PC-3 (cell line): ENCODE measurements at places on chromosomes 1 and 21. TPM values are rescaled to one million over a fixed set of nuclear protein-coding genes. Genes with fewer than 3 reads are reported as not detected.

GRCh38 chr1:15885701-15886610 is 38.4 kb downstream of the SPEN start:
- H3K27me3 ChIP-seq = no peaks in the 10 kb centered on the region
- peak overlapping the region; percentile 73 for H3K27ac ChIP-seq
- H3K4me3 ChIP-seq = peak overlapping the region; percentile 55
- no peaks in the 10 kb centered on the region; the same call in 1 of the 2 replicates for H3K36me3 ChIP-seq
- peaks cover 20% of the 10 kb centered on the region for H3K4me1 ChIP-seq
- DNase-seq = peak; percentile 81

DNA sequence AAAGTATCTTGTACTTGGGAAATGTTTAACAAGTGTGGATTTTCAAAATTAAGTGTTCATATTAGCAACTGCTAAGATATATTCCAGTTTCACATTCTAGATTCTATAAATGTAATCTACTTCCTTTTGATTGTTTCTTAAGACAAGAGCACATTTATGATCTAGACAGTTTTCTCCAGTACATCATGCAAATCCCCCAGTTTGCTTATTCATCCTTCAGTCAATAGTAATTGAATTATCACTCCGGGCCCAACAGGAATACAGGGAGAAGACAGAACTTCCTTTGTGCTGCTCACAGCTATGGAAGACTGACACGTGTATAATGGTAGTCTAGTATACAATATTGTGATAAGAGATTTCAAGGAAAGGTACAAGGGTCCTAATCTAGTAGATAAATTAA is 14.5 kb downstream of the PLA2G4A start:
- no peaks in the 10 kb centered on the region for H3K36me3 ChIP-seq
- no peak overlapping the region for H3K27ac ChIP-seq

DNA sequence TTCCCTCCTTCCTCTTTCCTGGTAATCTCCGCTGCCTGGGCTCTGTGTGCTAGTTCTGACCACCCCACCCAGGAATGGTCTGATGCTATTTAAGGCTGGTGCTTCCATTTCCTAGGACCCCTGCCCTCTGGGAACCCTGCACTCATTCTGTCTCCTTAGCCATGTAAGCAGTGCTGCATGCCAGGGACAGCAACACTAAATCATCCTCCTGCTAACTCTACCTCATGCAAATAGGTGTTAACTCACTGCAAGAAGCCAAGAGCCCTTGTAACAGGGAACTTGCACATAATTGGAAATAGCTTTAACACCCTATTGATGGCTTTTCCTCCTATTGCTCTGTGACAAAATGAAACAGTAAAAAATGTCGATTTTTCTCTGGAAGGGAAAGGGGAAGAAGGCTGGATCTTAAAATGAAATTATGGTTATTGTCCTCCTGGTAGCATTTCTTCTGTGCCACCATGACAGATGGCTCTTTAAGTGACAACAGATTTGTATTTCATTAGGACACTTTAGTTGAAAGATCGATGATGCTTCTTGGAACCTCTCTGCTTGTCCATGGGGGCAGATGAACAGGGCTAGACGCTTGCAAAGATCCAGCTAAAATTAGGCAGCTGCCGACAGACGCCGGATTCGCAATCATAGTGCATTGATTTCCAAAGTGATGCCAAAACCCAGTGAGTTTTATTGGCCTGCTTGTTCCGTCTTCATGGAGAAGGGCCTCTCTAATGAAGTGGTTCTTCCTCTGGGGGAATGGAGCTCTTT is 551.7 kb downstream of the MATN1 start:
- peaks cover 23% of the 10 kb centered on the region for H3K27me3 ChIP-seq
- no peak for DNase-seq
- H3K36me3 ChIP-seq = no peaks in the 10 kb centered on the region
- H3K27ac ChIP-seq = no peak overlapping the region
- no peak overlapping the region for H3K4me3 ChIP-seq

DNA sequence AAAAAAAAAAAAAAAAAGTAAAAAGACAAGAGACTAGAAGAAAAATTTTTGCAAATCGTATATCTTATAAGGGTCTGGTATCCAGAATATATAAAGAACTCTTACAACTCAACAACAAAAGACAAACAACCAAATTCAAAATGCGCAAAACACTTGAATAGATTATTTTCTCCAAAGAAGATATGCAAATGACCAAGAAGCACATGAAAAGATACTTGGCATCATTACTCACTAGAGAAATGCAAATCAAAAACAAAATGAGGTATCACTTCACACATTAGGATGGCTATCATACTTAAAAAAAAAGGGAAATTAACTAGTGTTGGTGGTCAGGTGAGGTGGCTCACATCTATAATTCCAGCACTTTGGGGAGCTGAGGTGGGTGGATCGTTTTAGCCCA is 12.0 kb upstream of the SLC2A5 start:
- H3K4me3 ChIP-seq = no peak overlapping the region
- H3K27ac ChIP-seq = peak overlapping the region; percentile 60
- H3K36me3 ChIP-seq = no peaks in the 10 kb centered on the region
- peaks cover 34% of the 10 kb centered on the region for H3K4me1 ChIP-seq

- H3K27me3 ChIP-seq = no peaks in the 10 kb centered on the region
- no peak for DNase-seq
- H3K4me1 ChIP-seq = peaks cover 11% of the 10 kb centered on the region
- H3K4me3 ChIP-seq = no peak overlapping the region
Measured at GRCh38 chr1:243526180-243526579, 270.3 kb downstream of the SDCCAG8 start.

DNA sequence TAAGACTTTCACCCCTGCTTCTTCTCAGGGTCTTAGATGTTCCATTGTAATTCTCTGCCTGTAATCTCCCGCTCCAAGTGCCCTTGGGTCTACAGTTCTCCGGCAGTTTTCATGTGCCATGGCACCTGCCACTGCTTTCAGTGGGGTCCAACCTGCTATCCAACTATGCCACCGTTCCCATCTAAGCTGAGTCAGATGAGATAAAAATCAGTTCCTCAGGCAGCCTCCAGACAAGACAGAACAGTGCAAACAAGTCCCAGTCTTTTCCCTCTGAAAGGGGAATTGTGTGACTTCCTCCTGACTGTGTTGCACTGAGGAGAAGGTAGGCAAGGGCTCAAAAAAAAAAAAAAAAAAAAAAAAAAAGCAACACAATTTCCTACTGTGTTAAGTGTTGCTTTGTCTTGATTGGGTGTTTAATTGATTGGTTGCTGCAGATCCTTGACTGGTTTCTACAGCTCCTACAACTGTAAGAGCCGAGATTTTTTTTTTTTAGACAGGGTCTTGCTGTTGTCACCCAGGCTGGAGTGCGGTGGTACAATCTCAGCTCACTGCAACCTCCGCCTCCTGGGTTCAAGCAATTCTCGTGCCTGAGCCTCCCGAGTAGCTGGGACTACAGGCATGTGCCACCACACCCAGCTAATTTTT is 50.7 kb downstream of the EBNA1BP2 start:
- H3K4me3 ChIP-seq = peak overlapping the region; percentile 82
- H3K4me1 ChIP-seq = peaks cover 15% of the 10 kb centered on the region
- H3K27me3 ChIP-seq = no peaks in the 10 kb centered on the region
- DNase-seq = peak; percentile 69
- H3K36me3 ChIP-seq = no peaks in the 10 kb centered on the region
- H3K27ac ChIP-seq = 0 out of 2 replicates have a peak overlapping the region, but pooled peaks have one; percentile 49

DNA sequence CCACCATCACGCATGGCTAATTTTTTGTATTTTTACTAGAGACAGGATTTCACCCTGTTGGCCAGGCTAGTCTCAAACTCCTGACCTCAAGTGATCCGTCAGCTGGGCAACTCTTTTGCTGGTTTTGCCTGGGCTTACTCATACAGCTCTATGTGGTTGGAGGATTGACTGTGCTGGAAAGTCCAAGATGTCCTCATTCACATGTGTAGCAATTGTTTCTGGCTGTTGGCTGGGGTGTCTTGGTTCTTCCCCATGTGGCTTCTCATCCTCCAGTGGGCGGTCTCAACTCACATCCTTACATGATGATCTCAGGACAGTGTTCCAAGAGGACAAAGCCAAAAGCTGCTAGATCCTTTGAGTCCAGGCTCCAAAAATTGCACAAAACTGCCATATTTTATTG is 53.3 kb downstream of the TEX35 start:
- H3K36me3 ChIP-seq = no peaks in the 10 kb centered on the region
- DNase-seq = no peak
- no peaks in the 10 kb centered on the region for H3K27me3 ChIP-seq

DNA sequence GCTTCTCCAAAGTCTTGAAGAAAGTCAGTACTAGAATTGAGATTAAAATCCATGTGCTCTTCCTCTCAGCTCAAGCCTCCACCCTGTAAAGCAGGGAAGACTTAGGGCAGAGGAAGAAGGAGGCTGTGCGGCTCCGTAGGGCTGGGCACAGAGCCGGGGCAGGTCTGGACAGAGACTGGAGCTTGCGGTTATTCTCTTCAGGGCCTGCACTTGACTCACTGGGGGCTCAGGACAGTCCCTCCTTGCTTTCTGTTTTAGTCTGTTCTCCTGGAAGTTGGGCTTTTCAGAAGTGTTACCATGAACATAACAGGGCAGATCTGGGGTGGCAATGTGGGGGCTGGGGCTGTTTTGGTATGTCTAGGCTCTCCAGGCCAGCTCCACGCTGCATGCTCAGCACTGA is 21.6 kb upstream of the TRABD2B start:
- peaks cover 21% of the 10 kb centered on the region for H3K27me3 ChIP-seq
- H3K4me1 ChIP-seq = no peaks in the 10 kb centered on the region
- no peak overlapping the region for H3K27ac ChIP-seq
- no peaks in the 10 kb centered on the region for H3K36me3 ChIP-seq

GRCh38 chr1:160398823-160399222 is 1.5 kb upstream of the VANGL2 start:
- no peak overlapping the region for H3K27ac ChIP-seq
- no peaks in the 10 kb centered on the region for H3K36me3 ChIP-seq
- H3K4me3 ChIP-seq = no peak overlapping the region
- H3K27me3 ChIP-seq = peaks cover 58% of the 10 kb centered on the region

DNA sequence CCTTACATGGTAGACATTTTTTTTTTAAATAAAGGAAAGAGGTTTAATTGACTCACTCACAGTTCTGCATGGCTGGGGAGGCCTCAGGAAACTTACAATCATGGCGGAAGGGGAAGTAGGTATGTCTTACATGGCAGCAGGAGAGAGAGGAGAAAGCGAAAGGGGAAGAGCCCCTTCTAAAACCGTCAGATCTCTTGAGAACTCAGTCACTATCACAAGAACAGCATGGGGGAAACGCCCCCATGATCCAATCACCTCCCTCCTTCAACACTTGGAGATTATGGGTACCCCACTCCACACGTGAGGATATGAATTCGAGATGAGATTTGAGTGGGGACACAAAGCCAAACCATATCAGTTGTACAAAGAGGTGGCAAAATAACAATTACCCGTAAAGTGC is 301.7 kb downstream of the GRIK1 start:
- H3K27ac ChIP-seq = no peak overlapping the region
- no peaks in the 10 kb centered on the region for H3K36me3 ChIP-seq
- no peak for DNase-seq
- peaks cover 34% of the 10 kb centered on the region for H3K27me3 ChIP-seq
- H3K4me3 ChIP-seq = no peak overlapping the region

- no peak overlapping the region for H3K4me3 ChIP-seq
- H3K27ac ChIP-seq = no peak overlapping the region
- H3K27me3 ChIP-seq = no peaks in the 10 kb centered on the region
- DNase-seq = no peak
Measured at GRCh38 chr1:183403498-183403897, 14.7 kb downstream of the NMNAT2 start.

GRCh38 chr1:21233490-21233889 is 56.8 kb downstream of the ECE1 start:
- no peaks in the 10 kb centered on the region for H3K27me3 ChIP-seq
- peaks cover 27% of the 10 kb centered on the region for H3K36me3 ChIP-seq
- no peak overlapping the region for H3K4me3 ChIP-seq
- H3K27ac ChIP-seq = peak overlapping the region; percentile 59

DNA sequence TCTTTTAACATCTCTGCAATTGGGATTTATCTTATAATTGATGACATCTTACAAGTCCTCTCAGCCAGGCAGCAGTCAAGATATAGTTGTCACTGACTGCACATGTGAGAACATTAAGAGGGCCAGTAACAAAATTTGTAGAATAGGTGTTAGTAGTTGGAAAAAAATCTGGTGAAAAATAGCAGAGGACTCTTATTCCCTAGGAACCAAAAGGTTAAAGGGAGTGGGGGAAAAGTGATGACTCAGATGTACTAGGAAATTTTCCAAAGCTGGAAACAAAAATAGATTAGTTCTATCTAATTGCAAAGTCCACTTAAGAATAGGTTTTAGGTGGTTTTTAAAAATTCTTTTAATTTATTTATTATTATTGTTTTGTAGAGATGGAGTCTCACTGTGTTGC is 3.6 kb downstream of the NUP210L start:
- peaks cover 11% of the 10 kb centered on the region; the same call in 1 of the 2 replicates for H3K36me3 ChIP-seq
- H3K4me1 ChIP-seq = no peaks in the 10 kb centered on the region
- no peaks in the 10 kb centered on the region for H3K27me3 ChIP-seq
- no peak for DNase-seq

- H3K4me1 ChIP-seq = peaks cover 26% of the 10 kb centered on the region
- DNase-seq = no peak
Measured at GRCh38 chr1:162709132-162709860, 77.0 kb downstream of the DDR2 start.

- DNase-seq = peak; percentile 10
- H3K27me3 ChIP-seq = no peaks in the 10 kb centered on the region
- H3K4me1 ChIP-seq = peaks cover 32% of the 10 kb centered on the region
- peak overlapping the region; percentile 84 for H3K27ac ChIP-seq
- H3K36me3 ChIP-seq = peaks cover 68% of the 10 kb centered on the region
Measured at GRCh38 chr1:55129194-55129728, 85.9 kb downstream of the USP24 start.

GRCh38 chr1:184002071-184002470 is 35.5 kb downstream of the COLGALT2 start:
- no peaks in the 10 kb centered on the region for H3K36me3 ChIP-seq

- H3K27me3 ChIP-seq = peaks cover 24% of the 10 kb centered on the region
- peak overlapping the region; percentile 93 for H3K27ac ChIP-seq
- peak overlapping the region; percentile 75 for H3K4me3 ChIP-seq
- peaks cover 40% of the 10 kb centered on the region for H3K4me1 ChIP-seq
- peak; percentile 97 for DNase-seq
Measured at GRCh38 chr1:205449750-205450443, 5.9 kb downstream of the BLACAT1 start.

Gene NEGR1
- 1.7 and 3.4 TPM in 2 replicates for total RNA-seq

Gene S100A7
- total RNA-seq = not detected in 2 replicates

Gene POGZ
- 30.5 and 77.9 TPM in 2 replicates for total RNA-seq

Gene RGS7
- 0.15 and 0.29 TPM in 2 replicates for total RNA-seq

Gene GPR3
- total RNA-seq = 4.7 TPM in 2 replicates

Gene CAMTA1
- total RNA-seq = 40.8 and 42.5 TPM in 2 replicates

Gene ASPM
- 28.6 and 35.0 TPM in 2 replicates for total RNA-seq

Gene AJAP1
- not detected in 2 replicates for total RNA-seq

Gene TMEM240
- total RNA-seq = 0.87 and 2.0 TPM in 2 replicates

Gene MT1HL1
- not detected in 2 replicates for total RNA-seq

Gene KRTAP25-1
- not detected in 2 replicates for total RNA-seq

Gene VAMP4
- total RNA-seq = 5.2 and 7.2 TPM in 2 replicates

Gene RPTN
- total RNA-seq = not detected in 2 replicates

Gene LMX1A
- not detected in 2 replicates for total RNA-seq

Gene AGT
- total RNA-seq = 0.35 TPM in 1 of 2 replicates, not detected in the other

Gene FCRL2
- not detected in 2 replicates for total RNA-seq

Gene OR2T29
- total RNA-seq = not detected in 2 replicates

Gene C1orf87
- not detected in 2 replicates for total RNA-seq

Gene RXRG
- total RNA-seq = not detected in 2 replicates
